NCI-H1694 treated with DMSO at 0.1 percent for 48 hours (cell line): ENCODE measurements at places on chromosomes 3 and 15.

- peak; percentile 27 for DNase-seq
These were observed 587 bp downstream of the NPHP3 start for GRCh38 chr3:132721479-132722164.

GRCh38 chr3:150410311-150411105, 2.4 kb downstream of the TSC22D2 start:
- DNase-seq: peak; percentile 57

DNA sequence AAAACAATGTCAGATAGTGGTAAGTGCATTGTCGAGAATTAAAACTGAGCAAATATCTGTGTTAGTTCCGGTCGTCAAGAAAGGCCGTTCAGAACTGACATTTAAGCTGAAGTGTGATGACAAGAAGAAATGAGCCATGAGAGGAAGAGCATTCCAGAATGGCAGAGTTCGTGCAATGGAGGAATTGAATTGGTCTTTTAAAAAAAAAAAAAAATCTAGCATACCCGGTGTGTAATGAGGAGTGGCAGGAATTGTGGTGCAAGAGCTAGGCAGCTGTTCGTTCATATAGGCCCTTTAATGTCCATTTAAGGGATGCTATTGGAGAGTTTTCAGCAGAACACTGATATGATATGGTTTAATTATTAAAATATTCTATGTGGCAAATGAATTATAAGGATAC, 2.6 kb upstream of the GBE1 start:
- no peak for DNase-seq

GRCh38 chr3:152069871-152070270, 196.4 kb downstream of the SUCNR1 start:
- no peak for DNase-seq

GRCh38 chr3:3170998-3171397, 8.5 kb downstream of the CRBN start:
- DNase-seq: no peak

DNA sequence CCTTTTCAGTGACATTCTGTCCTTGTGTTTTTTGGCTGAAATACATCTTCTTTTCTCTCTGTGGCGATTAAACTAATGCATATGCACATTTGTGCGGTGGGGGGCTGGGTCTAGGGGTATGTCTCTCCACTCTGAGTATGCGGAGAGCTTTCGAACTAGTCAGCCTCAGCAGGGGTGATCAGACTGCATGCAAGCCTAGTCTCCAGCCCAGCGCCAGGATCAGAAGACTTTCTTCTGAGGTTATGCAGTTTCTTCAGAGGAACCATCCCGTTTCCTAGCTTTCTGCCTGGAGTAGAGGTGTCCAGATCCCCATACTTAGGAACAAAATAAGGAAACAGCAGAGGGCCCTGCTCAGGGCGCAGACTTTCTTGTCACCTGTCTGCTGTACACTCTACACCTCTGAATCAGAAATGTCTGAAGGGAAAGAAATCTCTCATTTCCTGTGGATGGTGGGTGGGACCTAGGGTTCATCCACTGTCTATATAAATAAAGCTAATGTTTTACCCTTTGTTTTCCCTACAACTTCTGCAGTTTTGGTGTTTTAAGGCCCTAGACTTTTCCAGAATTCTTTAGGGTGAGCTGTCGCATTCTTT, 230.4 kb downstream of the ABHD5 start:
- no peak for DNase-seq

DNA sequence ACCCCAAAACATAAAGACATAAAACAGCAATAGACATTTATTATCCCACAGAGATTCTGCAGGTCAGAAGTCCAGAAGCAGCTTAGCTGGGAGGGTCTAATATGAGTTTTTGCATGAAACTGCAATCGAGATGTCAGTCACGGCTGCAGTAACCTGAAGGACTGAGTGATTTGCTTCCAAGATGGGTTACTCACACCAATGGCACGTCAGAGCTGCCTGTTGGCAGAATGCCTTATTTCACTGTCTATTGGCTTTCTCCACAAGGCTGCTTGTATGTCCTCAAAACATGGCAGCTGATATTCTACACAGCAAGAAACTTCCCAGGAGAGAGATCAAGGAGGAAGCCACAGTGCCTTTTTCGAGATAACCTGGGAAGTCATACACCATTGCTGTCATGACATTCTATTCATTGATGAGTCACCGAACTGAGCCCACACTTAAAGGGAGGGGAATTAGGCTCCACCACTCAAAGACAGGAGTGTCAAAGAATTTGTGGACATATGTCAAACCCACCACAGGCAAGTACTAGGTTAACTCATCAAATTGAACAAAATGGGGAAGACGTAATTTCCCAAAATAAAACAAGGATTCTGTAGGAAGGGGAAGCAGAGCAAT, 122.2 kb downstream of the SYNPR start:
- no peak for DNase-seq

DNA sequence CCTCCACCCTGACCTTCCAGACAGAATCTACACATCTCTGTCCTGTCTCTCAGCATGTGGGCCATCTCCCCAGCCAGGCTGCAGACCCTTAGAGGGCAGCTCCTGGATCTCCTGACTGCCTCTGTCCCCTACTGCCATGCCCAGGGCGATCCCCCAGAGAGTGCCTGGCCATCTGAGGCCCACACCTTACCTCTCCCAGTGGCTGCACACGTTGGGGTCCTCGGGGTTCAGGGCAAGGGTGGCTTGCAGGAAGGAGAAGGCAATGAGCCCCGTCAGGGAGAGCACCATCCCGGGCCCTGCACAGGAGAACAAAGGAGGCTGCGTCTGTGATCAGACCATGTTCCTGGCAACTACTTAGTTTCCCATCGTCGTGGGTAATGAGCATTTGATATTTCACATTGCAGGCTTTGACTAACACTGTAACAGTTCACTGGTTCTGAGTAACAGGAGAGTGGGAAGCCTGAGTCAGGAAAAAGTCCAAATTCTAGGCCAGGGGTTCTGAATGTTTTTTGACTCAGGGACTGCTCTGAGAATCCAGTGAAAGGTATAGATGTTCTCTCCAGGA, 125.4 kb downstream of the MEGF11 start:
- no peak for DNase-seq
